ENCODE measurements at places on chromosomes 1 and 21. TPM values are rescaled to one million over a fixed set of nuclear protein-coding genes. Genes with fewer than 3 reads are reported as not detected.

LINGO4 gene
- total RNA-seq = not detected

ZNF695 gene
- 2.5 TPM for total RNA-seq

OR2G6 gene
- not detected for total RNA-seq

TNNI3K gene
- total RNA-seq = not detected

SCP2 gene
- 44.9 TPM for total RNA-seq

MYBPH gene
- not detected for total RNA-seq

ASAP3 gene
- 7.4 TPM for total RNA-seq

CGN gene
- 1.8 TPM for total RNA-seq

CREG1 gene
- 82.6 TPM for total RNA-seq

RNPC3 gene
- 7.1 TPM for total RNA-seq

PKN2 gene
- total RNA-seq = 16.1 TPM

ADAMTSL4 gene
- total RNA-seq = 6.9 TPM

GCSAML gene
- not detected for total RNA-seq

LMX1A gene
- not detected for total RNA-seq
